Ovary (tissue), 10 donors: ENCODE measurements at places on chromosomes 2 and 18. TPM values are rescaled to one million over a fixed set of nuclear protein-coding genes. Genes with fewer than 3 reads are reported as not detected.

The FOXD4L1 gene
- 0.12 TPM for total RNA-seq

The PDE1A gene
- 10.4 TPM for total RNA-seq

GRCh38 chr2:239887604-239888003, 137.5 kb downstream of the NDUFA10 start:
- H3K27ac ChIP-seq: no peak overlapping the region
- peaks cover under 1% of the 10 kb centered on the region for H3K4me1 ChIP-seq
- no peaks in the 10 kb centered on the region for H3K27me3 ChIP-seq
- DNase-seq: no peak

DNA sequence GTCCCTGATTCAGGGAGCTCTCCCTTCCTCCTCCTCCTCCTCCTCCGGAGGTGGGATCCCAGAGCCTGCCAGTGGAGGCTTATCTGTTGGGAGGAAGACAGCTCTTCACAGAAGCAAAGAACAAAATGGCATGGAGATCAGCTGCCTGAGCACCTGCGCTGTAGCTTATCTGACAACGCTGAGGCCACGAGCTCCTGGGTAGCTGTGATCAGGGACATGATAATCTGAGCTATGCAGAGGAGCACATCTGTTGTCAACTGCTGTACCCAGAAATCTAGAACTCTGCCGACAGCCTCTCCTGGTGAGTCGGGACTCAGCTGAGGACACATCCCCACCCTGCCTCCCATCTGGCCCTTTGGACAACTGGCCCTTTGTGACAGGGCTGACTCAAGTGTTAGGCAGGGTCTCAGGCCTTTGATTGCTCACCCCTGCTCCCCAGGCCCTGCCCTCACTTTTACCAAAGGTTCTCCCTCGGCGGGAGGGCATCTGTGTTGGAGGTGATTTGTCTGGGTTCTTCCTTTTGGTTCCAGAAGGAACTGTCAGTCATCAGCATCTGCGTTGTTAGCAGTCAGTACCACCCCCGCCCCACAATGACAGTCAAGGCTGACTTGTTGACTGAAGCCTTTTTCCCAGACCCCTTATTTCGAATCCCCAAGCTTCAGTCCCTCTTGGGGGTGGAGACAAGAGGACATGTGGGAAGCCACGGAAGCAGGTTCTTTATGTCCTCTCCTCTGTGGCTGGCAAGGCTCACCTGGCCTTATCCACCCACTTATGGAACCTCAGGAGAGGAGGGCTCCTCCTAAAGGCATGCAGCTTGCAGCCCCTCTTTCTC, 5.9 kb upstream of the CNNM3 start:
- H3K27me3 ChIP-seq: no peaks in the 10 kb centered on the region
- no peak for DNase-seq
- no peak overlapping the region for H3K27ac ChIP-seq
- peaks cover 2% of the 10 kb centered on the region for H3K4me1 ChIP-seq
- H3K36me3 ChIP-seq: no peaks in the 10 kb centered on the region
- no peak overlapping the region for H3K4me3 ChIP-seq
